ENCODE measurements at places on chromosomes 12 and 14. TPM values are rescaled to one million over a fixed set of nuclear protein-coding genes. Genes with fewer than 3 reads are reported as not detected.

Gene TTC9
- total RNA-seq, result 0.64 TPM

Gene ARID2
- total RNA-seq, result 36.1 TPM

Gene CHMP4A
- total RNA-seq, result 41.7 TPM

Gene KIF5A
- not detected for total RNA-seq

Gene CPNE6
- not detected for total RNA-seq

Gene JAG2
- total RNA-seq, result 7.6 TPM

Gene KRT77
- not detected for total RNA-seq

Gene MYF6
- not detected for total RNA-seq

Gene KCNA5
- 1.4 TPM for total RNA-seq

Gene DPPA3
- total RNA-seq, result not detected

Gene PIANP
- 0.72 TPM for total RNA-seq

Gene VASH1
- total RNA-seq, result 6.7 TPM

Gene RNF212B
- total RNA-seq, result not detected

Gene ANKRD33
- not detected for total RNA-seq

Gene KCNJ8
- total RNA-seq, result 17.2 TPM

Gene PRH2
- 0.43 TPM for total RNA-seq

Gene CLEC4D
- not detected for total RNA-seq

Gene LHX5
- not detected for total RNA-seq

Gene CAPZA3
- total RNA-seq, result not detected

Gene CIROP
- not detected for total RNA-seq

Gene MGAT4C
- not detected for total RNA-seq

Gene PDZRN4
- 6.6 TPM for total RNA-seq

Data from ovary (tissue), 10 donors.